ENCODE measurements at places on chromosomes 4 and X.

DNA sequence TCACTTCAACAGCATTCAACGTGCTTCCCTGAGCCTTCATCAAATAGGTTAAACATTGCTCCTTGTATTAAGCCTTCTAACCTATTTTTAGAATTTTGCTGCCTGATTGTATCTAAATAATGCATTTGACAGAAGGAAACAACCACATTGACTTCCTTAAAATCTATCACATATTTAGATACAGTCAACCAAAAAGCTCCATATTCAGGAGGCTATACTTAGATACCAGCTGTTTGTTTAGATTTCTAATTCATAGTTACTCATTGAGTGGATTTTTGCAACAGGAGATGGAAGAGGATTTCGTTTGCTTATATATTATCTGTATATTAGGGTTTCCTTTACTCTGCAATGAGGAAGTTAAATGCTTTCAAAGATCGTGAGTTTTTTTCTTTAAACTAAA, 241.1 kb upstream of the PPP1R2C start:
- DNase-seq = no peak

DNA sequence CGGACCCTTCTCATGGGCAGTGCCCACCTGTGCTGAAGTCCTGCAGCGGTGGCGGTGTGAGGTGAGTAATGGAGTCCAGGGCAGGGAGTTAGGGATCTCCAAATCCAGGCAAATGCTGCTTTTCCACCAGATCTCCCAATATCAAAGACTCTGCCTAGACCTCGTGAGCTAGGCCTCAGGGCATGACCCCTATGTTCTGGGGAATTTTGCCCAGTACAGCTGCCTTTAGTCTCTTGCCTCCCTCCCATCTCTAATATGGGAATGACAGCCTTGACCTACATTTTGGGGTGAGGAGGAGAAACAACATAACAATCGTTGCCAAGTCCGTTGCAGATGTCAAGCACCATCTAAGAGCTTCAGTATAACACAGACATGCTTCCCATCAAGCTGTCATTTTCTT, 7.3 kb downstream of the PAK3 start:
- no peak for DNase-seq

- DNase-seq = no peak
Observed at GRCh38 chr4:26218677-26219605, 101.9 kb upstream of the RBPJ start.

- DNase-seq = no peak
Observed at GRCh38 chr4:98092833-98093439, 50.3 kb downstream of the STPG2 start.

GRCh38 chrX:48835524-48836329, at the start of gene PCSK1N:
TSS of gene PCSK1N (minus strand) at chrX:48835610. CDS start at chrX:48835532, 78 bp downstream.
- DNase-seq = no peak

DNA sequence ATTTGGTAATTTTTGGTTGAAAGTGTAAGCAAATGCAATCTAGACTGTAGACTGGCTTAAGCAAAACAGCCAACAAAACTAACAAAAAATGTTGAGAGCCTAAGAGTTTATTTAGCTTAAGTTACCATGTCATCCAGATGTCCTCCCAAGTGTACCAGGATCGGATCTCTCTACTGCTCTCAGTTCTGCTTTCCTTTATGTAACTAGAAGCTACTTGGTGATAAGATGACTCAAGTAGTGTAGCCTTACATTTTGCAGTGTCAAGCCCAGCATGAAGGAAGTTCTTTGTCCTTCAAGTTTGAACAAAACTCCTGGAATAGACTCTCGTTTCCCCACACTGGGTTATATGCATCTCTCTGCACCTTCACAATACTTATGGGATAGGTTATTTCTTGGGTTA, 1500.0 kb downstream of the STIM2 start:
- DNase-seq = no peak

GRCh38 chr4:176464748-176465147, 145.0 kb downstream of the SPCS3 start:
- no peak for DNase-seq

DNA sequence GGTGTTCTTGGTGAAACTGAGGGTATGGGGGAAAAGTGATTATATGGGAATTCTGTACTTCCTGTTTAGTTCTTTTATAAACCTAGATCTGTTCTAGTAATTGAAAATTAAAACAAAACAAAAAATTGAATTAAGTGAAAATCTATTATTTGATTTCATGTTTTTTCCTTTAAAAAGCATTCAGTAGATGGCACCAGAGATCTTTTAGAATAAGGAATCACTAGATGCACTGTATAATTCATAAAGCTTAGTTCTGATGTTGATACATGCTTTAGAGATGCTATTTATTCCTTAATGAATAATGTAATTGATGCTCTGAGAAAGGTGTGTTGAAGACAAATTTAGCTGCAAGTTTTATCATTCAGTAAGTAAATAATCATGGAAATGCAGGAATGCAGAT, 87.3 kb downstream of the LCORL start:
- DNase-seq = no peak

DNA sequence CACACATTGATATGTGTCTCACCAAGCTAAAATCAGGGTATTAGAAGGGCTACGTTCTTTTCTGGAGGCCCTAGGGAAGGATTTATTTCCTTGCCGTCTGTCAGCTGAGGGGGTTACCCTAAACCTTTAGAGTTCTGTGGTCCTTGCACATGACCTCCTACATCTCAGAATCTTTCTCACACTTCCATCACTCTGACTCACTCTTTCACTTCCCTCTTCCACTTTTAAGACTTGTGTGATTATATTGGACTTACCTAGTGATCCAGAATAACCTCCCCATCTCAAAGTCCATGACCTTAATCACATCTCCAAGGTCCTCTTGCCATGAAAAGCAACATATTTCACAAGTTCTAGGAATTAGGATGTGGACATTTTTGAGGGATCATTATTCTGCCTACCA, 53.6 kb upstream of the FUNDC1 start:
- no peak for DNase-seq

DNA sequence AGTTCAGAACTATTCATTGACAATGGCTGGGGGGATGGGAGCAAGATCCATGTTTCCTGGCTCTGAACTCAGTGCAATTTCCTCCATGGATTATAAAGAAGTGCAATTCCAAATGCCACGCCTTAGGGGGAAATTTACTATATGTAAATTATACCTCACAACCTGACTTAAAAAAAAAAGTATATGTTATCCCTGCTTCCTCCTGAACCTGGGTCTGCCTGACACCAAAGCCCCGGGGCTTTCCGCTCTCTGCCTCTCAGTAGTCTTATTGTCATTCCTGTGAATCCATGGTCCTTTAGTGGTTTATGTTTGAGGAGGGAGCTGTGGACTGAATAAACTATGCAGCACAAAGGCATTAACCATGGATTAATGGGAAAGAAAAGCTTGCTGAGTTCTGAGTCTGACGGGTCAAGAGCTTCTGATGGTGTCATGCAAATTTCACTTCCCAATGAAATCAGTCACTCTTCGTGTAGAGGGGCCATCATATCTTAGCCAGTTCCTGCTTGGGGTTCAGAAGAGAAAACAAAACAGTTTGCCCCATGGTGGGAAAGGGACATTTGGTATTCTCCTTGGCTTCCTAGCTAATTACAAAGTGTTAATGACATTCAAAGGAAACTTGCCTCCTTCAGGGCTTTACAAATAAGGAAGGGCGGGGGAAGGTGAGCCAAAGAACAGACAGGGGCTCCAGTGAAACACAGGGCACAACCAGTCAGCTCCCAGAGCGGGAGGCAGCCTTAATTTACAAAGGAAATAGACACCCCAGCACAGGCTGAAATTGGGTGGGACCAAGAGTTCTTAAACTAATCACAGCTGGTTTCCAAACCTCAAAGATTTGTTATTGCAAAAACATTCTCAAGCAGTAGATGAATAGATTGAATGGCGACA, 14.3 kb downstream of the FAM9C start:
- no peak for DNase-seq

DNA sequence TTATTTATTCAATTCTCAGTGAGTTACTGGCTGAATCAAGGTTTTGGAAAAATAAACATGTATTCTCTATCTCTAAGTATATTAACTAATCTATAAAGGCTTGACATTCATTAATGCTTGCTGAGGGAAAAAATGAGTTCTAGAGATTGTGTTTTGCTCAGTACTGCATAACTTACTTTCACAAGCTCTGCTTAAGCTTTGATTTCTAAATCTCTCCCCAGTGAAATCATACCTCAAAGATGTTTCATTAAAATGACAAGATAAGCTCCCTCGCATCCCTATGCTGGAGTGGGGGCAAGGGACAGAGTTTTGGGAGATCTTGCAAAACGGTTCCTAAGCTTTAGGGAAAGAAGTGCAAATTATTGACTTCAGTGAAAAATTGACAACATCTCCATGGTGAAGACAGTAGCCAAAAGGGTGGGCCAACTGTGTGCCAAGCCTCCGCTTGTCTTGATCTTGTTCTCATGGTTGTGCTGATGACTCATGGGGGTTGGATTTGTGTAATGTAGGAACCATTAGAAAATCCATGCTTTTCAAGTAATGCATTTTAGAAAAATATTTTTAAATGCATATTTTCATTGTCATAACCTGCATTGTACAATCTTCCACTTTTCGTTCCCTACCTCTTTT, 521.4 kb downstream of the RPA4 start:
- DNase-seq = no peak

GRCh38 chr4:62087706-62088105, 887.6 kb downstream of the ADGRL3 start:
- no peak for DNase-seq

- no peak for DNase-seq
Observed at GRCh38 chr4:76429636-76430035, 5.4 kb upstream of the SHROOM3 start.

DNA sequence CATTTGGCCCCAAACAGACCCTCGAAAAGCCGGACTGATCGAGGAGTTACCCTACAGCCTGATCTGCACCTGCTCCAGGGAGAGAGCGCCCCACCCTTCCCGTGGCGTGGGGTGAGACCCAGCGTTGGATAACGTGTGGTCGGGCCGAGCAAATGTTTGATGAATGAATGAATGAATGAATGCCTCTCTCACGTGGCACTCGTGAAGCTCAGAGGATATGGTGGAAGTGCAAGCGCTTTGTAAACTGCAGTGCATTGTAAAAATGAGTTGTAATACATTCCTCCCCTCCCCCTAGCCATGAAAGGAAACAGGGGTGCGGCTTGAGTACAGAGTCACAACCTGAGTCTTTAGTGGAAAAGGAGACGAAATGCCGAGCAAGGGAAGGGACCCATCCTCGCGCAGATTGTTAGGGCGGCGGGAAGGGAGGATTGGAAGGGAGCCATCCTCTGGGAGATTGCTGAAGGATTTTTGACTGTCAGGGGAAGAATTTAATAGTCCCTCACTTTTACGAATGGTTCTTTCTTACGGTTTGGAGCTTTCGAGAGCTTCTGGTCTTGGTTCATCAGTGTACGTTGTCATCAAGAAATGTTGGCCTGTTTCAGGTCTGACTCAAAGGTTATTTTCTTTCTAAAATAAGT, 772 bp upstream of the FBXW7 start:
- peak; percentile 8 for DNase-seq

DNA sequence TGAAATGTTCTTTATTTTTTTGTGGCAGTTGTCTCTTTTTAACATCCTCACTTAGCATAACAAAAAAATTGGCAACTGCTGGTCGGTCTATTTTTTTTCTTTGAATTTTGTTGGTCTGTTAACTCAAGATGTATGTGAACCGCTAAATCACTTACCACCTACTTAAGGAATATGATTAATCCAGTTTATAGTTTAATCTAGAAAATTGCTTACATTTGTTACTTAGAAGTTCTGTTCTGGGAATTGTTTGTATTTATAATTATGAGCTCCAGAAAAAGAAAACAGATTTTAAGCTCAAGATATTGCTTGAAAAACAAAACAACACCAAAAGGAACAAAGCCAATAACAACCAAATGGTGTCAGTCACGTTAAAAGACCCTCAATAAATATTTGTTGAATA, 66.1 kb upstream of the KLHL13 start:
- DNase-seq = no peak

- DNase-seq = no peak
Observed at GRCh38 chrX:126165721-126166461, at the start of gene DCAF12L2. TSS of gene DCAF12L2 (minus strand) at chrX:126166289. CDS start at chrX:126165924, 365 bp downstream.

- DNase-seq = no peak
Observed at GRCh38 chr4:39542611-39543012, 15.4 kb upstream of the UGDH start.

DNA sequence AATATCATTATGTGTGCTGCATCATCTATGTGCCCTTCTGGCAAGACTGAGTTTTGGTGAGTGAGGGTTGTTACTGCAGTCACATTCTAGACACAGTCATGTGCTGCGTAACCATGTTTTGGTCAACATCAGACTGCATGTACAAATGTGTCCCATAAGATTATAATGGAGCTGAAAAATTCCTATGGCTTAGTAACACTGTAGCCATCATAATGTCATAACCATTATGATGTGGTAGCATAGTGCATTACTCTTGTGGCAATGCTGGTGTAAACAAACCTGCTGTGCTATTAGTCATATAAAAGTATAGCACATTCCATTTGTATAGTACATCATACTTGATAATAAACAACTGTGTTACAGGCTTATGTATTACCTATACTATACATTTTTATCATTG, 198.1 kb upstream of the NUDT6 start:
- peak; percentile 67 for DNase-seq

GRCh38 chrX:38880296-38880854, 79.1 kb downstream of the MID1IP1 start:
- DNase-seq = no peak

DNA sequence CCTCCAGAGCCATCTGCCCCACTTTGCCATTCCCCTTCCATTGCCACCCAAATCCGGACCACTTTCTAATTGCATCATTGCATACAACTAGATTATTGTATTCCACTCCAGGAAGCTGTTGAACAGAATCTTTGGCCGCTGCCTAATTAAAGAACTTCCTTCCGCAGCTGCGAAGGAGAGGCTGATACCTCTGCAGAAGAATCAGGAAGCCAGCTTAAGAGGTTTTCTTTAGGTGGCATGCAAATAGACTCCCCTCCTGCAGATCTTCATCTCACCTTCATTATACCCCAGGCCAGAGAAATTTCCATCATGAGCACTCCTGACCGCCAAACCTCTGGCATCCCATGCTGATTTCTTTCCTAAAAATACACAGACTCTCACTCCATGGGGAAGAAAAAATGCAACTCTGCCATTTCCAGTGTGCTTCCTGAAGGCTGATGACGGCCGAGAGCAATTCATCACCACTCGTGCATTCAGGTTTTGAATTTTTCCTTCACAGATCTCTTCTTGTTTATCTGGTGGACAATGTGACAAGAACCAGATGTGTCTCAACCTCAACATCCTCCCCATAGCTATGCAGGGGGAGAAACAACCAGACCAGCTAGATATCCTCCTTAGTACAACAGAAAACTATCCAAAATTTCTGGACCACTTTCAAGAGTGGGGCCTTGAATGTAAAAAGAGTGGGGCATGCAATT, 31.2 kb downstream of the LGI2 start:
- no peak for DNase-seq

GRCh38 chrX:136656361-136656964, 8.5 kb downstream of the CD40LG start:
- no peak for DNase-seq

DNA sequence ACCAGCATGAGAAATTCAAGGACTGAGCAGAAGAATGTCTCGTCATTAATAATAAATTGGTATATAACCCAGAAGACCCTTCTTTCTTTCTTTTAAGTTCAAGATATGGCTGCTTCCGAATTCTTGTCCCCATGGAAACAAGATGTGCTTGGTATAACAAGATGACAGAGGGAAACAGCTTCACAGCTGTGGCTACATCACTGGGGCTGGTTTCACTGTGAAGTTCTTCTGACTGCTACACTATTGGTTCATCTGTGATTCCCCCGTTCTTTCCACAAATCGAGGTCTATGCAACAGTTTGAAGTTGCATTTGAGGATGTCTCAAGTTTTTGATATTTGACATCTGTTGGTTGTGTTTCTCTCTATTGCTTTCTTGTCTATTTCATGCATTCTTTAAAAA, 12.3 kb upstream of the DTHD1 start:
- no peak for DNase-seq
